Head of caudate nucleus (tissue), 42 donors: ENCODE measurements at places on chromosomes 16 and 17.

GRCh38 chr17:18257982-18258355 is 569 bp downstream of the FLII start:
- peak; percentile 73 for DNase-seq

DNA sequence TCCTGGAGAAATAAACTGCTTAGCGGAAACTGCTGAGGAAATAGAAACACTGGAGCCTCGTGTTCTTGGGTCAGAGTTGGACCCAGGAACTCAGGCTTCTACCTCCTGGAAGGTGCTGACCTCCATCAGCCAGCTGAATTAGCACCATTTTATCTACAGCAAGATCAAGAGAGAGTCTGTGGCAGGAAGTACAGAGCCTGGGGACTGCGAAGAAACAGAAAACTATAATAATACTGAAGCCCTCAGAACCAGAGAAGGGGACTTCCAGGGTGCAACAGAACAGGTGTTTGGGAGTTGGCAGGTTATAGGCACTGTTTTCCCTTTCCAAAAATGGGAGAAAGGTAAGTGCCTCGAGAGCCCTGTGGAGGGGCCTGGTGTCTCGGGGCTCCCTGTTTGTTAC is 379.7 kb downstream of the CA10 start:
- DNase-seq, result no peak

DNA sequence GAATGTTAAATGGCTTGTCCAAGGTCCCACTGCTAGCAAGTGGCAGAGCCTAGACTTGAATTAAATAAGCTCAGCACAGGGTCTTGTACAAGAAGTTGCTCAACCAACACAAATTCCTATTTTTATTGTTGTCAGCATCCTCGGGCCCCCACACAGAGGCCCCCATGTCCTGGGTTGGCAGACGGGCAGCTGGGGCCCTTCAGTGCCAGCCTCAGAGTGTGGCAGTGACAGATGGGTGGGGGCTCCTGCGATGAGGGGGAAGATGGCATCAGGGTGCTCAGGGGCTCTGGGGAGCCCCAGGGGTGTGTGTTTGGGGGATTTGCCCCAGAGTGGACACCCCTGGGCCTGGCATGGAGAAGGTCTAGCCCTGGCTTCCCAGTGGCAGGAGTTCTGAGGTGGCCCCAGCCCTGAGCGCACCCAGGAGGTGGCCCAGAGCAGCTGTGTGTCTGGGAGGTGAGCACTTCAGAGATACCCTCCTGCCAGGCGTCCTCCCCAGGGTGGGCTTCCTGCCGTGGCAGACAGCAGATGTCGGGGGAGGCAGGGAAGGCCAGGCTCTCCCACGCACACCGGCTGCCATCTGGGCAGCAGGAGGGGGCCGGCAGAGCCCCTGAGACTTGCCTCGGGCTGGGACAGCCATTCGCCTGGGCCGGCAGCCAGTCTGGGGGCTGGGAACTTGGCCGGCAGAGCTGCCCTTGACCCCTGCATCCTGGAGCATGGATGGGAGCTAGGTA is 150.8 kb downstream of the C16orf78 start:
- no peak for DNase-seq

DNA sequence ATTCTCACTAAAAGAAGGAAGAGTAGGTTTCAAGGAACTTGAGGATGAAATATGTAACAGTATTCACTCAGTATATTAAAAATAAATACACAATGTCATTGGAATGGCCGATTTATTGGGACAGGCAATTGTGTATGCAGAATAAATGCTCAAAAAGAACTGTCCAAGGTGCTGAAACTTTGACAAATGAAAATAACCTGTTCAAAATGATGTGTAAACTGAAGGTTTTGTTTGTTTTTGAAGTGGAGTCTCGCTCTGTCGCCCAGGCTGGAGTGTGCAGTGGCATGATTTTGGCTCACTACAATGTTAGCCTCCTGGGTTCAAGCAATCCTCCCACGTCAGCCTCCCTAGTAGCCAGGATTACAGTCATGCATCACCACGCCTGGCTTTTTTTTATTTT is 318.7 kb upstream of the RBFOX1 start:
- DNase-seq, result no peak

DNA sequence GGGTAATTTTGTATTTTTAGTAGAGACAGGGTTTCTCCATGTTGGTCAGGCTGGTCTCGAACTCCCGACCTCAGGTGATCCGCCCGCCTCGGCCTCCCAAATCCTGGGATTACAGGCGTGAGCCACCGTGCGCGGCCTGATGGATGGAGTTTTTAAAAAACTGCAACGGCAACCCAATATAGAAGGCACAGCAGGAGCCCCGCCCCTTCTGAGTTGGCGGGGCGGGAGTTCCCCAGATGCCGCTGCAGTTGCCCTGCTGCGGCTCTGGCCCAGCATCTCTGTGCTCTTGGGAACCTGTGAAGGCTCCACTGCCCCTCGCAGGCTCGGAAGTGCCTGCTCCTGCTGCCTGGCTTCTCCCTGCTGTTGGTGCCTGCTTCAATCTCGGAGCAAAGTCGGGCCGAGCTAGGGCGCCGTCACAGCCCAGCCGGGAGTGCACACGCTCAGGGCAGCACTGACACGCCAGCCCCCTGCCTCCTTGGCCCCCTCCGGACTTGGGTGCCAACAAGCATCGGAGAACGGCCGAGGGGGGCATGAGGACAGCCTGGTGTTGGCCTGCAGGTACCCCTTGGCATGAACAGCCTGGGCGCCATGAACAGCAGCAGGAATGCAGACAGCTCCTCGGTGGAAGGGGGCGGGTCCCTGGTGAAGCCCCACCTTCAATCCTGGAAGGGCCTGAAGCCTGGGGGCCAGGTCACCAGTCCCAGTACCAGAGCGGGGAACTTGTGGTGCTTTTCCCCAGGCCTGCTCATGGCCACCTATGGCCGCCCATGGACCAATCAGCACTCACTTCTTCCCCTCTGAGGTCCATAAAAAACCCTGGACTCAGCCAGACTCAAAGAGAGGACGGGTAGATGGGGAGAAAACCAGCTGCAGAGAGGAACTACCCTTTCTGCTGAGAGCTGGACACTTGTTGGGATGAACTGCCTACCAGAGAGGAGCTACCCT is 2.3 kb upstream of the NT5M start:
- peak; percentile 35 for DNase-seq
